ENCODE measurements at places on chromosomes 3 and 15.

DNA sequence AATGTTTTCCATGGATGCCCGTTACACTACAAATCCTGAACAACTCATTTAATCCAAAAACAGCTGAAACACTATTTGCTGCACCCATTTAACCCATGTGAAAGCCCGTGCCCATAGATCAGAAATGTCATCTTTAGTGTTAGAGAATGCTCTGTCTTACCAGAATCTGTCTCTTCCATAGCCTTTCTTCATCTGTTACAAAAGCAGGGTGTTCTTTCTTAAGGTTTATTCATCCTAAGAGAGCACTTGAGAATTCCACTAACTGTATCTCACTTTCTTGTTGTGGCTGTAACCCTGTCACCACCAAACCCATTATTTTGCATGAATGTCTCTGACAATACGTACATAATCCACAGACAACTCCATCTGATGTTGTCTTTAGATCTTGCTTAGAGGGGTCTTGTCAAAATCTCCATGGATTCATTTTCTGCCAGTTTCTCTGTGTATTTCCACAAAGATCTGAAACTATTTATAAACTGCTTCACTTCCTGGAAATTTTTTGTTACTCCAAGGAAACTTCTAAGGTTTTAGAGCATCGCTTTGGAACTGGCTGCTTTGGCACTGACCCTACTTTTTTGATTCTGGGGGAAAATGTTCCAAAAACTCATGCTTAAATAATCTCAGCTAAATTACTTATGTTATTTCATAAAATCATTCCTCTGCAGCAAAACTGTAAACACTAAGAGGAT is 167.8 kb upstream of the CCDC54 start:
- DNase-seq: no peak

- DNase-seq: no peak
Observed at GRCh38 chr3:71488391-71488809, 95.1 kb downstream of the FOXP1 start.

- no peak for DNase-seq
Observed at GRCh38 chr15:71577071-71577470, 233.3 kb upstream of the NR2E3 start.

- DNase-seq: no peak
Observed at GRCh38 chr3:136476280-136476679, 226.1 kb downstream of the PCCB start.

DNA sequence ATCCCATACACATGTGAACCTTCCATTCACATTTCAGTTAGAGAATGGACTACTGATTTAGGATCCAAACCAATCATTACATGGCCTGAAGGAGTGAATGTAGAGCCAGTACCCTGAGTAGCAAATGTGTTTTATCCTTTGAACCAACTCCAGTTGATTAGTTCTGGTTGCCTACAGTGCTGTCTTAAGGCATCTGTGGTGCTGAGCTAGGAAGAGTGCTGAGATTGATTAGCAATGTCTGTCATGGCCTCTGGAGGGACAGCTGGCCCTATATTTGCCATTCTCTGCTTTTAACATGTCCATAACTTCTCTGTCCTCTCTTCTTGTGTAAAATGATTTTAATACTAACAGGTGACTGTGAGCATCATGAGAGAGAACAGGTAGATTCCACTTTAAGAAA is 11.1 kb downstream of the LRTM1 start:
- DNase-seq: no peak

- no peak for DNase-seq
Observed at GRCh38 chr3:73746623-73747022, 121.9 kb upstream of the PDZRN3 start.

- DNase-seq: no peak
Observed at GRCh38 chr3:100131241-100131640, 16.9 kb upstream of the FILIP1L start.

DNA sequence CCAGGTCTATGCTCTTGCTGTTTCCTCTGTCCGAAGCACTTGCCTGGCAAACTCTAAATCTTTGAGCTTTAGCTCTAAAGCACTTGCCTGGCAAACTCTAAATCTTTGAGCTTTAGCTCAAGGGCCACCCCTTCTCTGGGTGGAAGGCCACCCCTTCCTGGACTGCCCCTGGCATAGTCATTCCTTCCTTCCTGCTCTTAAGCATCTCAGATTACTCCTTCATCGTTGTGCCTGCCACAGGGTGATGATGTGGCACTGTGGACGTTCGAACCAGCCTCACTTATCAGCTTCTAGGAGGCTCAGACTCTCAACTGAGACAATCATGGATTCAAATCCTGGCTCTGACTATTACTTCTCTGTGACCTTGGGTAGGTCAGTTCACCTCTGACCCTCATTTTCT is 10.5 kb upstream of the CRABP1 start:
- no peak for DNase-seq

DNA sequence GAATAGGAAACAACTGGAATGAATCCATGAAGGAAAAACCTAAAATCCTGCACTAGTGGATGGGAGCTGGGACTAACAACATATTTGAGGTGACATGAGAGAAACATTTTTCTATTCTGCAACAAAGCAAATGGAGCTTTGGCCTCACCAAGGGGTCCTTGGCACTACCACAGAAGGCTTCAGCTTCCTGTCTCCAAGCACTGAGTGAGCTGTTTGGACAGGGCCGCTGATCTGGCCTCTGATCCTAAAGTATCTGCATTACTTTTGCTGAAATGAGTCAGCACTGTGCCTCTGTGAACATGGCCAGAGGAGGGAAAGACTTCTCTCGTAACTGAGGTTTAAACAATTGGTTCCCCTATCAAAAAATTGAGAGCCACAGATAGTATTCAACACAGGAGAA is 9.0 kb downstream of the ARPP21 start:
- DNase-seq: no peak

- DNase-seq: no peak
Observed at GRCh38 chr3:157672061-157672460, 168.8 kb upstream of the VEPH1 start.

GRCh38 chr3:138367911-138368310 is 19.5 kb downstream of the MRAS start:
- peak; percentile 17 for DNase-seq

DNA sequence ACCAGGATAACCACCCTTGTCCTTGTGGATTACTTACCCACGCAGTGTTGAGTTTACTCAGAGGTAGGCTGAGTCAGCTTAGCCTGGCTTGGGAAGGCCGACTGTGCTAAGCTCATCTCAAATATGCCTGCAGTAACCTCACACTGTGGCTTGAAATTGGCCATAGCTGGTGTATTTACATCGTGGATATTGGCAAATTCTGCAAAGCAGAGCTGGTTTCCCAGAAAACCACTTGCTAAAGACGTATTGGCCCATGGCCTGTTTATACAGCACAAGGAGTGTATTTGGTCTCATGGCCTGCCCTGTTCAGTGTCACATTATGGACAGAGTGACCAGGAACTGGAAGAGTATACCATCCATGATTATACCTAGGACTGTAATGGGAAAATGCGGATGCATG is 170.5 kb upstream of the UBE3A start:
- no peak for DNase-seq

DNA sequence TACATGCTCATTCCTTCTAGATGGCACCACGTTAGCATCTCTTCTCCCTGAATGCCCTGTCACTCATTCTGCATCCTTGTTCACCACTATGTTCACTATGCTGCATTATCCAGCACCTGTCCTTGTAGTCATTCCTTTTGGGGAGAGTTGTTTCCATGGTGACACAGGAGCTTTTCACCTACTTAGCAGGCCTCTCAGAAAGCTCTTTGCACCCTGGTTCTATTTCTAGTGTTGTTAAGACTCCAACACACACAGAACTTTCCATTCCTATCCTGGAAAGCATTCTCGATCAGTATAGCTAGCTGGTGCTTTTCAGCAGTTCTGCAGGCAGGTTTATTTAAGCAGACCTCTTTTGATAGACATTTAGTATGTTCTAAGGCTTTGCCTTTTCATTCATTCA is 6.7 kb upstream of the RPL14 start:
- no peak for DNase-seq

DNA sequence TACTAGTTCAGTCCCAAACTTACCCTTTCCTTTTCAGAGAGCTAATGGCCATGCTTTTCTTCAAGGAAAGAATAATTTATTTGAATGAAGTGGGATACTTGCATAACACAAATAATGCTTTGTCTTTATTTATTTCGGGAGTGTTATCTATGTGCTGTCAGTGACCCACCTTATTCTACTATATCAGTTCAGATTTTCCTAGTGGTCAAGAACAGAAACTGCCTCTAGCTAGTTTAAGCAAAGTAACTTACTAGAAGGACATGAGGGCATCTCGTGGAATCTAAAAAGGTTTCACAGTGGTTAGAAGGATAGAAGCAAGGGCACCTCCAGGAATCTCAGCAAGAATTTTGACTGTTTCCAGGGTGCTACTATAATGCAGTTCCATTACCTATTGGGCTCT is 3.8 kb upstream of the TIMMDC1 start:
- no peak for DNase-seq

GRCh38 chr3:144127014-144127413 is 155.4 kb downstream of the DIPK2A start:
- DNase-seq: no peak

DNA sequence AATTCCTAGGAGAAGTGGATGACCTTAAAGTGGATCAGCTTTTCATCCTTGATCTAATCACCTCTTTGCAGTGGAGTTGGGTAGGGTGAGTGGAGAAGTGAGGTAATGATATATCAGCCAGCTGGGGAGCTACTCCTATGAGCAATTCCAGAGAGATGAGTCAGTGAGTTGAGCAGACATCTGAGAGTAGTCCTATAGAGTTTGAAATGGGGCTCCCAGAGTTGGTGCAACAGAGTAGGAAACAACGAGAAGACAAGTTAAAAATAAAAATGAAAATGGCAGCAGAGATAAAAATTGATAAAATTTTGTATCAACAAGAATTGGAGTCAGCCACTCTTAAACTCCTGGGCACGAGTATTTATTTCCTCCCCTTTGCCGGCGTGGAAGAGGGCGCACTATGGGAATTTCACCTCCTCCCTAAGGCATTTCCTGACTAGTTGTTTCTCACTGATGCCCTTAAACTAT is 150.8 kb upstream of the DPH6 start:
- DNase-seq: no peak

- DNase-seq: no peak
Observed at GRCh38 chr3:70519026-70519425, 206.6 kb upstream of the MDFIC2 start.

- DNase-seq: no peak
Observed at GRCh38 chr3:59192473-59192872, 142.6 kb upstream of the CFAP20DC start.

- DNase-seq: no peak
Observed at GRCh38 chr3:176896640-176897039, 300.6 kb downstream of the TBL1XR1 start.

GRCh38 chr3:183962807-183963206 is 54.9 kb downstream of the ABCC5 start:
- DNase-seq: no peak

DNA sequence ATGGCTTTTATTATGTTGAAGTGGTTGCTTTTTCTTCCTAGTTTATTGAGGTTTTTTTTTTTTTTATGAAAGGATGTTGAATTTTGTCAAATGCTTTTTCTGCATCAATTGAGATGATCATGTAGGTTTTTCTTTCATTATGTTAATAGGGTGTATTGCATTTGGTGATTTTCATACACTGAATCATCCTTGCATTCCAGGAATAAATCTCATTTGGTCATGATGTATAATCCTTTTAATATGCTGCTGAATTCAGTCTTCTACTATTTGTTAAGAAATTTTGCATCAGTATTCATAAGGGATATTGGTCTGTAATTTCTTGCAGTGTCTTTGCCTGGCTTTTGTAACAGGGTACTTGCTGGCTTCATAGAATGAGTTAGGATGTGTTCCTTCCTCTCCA is 11.5 kb upstream of the CLRN1 start:
- DNase-seq: no peak

DNA sequence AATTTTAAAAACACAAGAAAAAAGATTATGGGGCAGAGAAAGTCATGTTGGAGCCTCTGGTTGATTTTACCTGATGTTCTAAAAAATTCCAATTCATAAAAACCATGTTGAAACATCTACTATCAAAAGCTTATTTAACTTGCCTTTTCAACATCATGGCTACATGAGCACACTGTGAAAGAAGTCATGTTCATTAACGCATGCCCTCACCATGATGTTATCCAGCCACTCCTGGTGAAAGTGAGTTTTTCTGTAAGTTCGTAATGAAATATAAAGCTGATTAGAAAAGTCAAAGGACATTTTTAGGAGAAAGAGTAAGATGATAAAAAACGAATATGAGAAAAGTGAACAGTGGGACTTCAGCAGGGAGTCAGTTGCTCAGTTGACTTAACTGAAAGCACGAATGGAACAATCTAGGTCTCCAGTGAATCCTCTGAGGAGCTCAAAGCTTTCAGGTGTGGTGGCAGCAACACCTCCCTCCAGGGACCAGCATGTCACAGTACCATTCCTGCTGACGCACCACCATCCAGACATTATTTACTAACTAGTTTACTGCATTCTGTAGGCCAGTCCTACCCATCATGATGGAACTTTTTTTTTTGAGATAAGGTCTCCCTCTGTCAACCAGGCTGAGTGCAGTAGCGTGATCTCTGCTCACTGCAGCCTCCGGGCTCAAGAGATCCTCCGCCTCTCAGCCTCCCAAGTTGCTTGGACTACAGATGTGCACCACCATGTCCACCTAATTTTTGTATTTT is 95.2 kb downstream of the MEIS2 start:
- DNase-seq: no peak

DNA sequence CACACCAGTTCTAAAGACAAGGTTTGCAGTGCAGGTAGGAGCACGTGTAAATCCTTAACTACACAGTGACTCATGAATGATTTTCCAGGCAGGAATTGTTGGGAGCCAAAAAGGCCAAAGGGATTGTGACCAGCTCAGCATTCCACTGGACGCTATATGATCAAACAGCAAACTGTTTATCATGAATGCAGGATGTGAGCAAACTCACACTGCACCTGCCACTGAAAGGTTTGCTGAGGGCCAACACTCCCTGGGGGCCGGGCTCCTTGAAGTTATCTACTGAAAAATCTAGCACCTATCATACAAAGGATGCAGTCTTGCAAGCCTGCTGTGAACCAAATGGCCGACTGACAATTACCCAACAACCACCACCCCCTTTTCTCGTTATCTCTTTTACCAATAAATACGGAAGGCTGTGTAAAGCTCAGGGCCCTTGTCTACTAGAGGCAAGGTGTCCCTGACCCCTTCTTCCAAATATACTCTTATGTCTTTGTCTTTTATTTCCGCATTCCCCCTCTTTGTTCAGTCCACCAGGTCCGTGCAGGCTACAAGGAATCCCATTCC is 11.5 kb upstream of the DNASE1L3 start:
- no peak for DNase-seq

DNA sequence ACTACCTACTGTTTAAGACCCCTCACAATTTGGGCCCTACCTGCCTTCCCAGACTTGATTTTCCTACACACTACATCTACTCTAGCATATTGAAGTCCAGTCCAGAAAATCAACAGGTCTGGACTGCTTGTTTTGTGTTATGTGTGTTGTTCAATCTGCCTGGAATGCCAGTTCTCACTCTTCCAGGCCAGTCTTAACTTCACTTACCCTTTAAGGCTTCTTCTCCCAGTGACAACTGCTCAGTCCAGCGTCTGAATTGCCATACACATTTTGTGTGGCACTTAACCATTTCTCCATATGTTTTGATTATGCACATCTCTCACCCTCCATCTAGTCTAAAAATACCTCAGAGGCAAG is 1.1 kb downstream of the TICRR start:
- DNase-seq: no peak

Measured in mucosa of descending colon (tissue), 3 donors.